ENCODE measurements at places on chromosomes 6 and 20.
A peak's percentile ranks its signal among the peaks of the same experiment; 100 is the strongest.

DNA sequence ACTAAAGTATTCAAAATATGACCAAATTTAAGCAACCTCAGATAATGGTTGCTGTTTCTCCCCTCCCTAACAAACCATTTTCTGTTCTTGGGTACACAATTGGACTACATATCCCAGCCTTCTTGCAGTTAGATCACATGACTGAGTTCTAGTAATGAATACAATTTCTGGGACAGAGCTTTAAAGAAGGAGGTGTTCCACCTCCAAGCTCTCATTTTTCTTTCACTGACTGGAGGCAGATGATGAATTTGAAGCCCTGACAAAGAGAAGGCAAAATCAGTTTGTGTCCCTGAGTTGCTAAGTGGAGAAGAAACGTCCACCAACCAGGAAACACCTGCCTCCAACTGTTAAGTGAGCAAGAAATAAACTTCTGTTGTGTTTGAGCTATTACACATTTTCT lies 117.2 kb downstream of the LCA5 start:
- no peak overlapping the region for H3K27ac ChIP-seq
- H3K4me1 ChIP-seq = no peaks in the 10 kb centered on the region

- no peaks in the 10 kb centered on the region for H3K27me3 ChIP-seq
- H3K4me3 ChIP-seq = no peak overlapping the region
- H3K4me1 ChIP-seq = peaks cover 14% of the 10 kb centered on the region
Observed at GRCh38 chr6:161459008-161459615, 185.3 kb upstream of the AGPAT4 start.

DNA sequence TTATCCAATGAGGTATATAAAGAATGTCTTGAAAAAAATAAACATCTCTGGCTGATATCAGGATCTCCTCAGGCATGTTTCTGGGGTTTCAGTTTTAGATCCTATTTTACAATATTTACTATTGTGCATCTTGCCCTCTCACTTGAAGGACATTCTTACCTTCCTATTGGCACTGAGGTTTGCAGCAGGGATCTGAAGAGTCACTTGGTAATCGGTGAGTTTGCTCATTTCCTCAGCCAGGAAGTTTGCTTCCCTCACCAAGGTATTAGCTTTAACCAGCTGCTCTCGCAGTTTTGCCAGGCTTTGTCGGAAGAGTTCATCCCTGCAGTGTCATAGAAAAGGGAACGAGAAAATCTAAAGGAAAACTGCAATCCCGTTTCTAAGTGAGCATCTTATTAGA lies 101.9 kb upstream of the NUP153 start:
- peaks cover 13% of the 10 kb centered on the region for H3K36me3 ChIP-seq
- no peak overlapping the region for H3K27ac ChIP-seq
- H3K4me3 ChIP-seq = no peak overlapping the region
- H3K4me1 ChIP-seq = no peaks in the 10 kb centered on the region
- no peaks in the 10 kb centered on the region for H3K27me3 ChIP-seq

GRCh38 chr6:32937230-32937633 lies 3.6 kb downstream of the HLA-DMB start:
- no peak overlapping the region for H3K4me3 ChIP-seq
- H3K36me3 ChIP-seq = no peaks in the 10 kb centered on the region
- DNase-seq = no peak
- H3K27ac ChIP-seq = no peak overlapping the region
- no peaks in the 10 kb centered on the region for H3K4me1 ChIP-seq
- H3K27me3 ChIP-seq = peaks cover 37% of the 10 kb centered on the region

- H3K27me3 ChIP-seq = peaks cover 7% of the 10 kb centered on the region
- no peak for DNase-seq
- no peaks in the 10 kb centered on the region for H3K4me1 ChIP-seq
- no peaks in the 10 kb centered on the region for H3K36me3 ChIP-seq
- H3K4me3 ChIP-seq = peak overlapping the region; percentile 79
- no peak overlapping the region for H3K27ac ChIP-seq
Observed at GRCh38 chr6:116616737-116617053, 416 bp downstream of the RSPH4A start.
